Urinary bladder (tissue), 4 donors: ENCODE measurements at places on chromosomes 7 and 10. TPM values are rescaled to one million over a fixed set of nuclear protein-coding genes. Genes with fewer than 3 reads are reported as not detected.

The RPEL1 gene
- total RNA-seq = not detected

The PODXL gene
- 18.7 TPM for total RNA-seq

The CFAP69 gene
- 19.1 TPM for total RNA-seq

The RASA4B gene
- 6.1 TPM for total RNA-seq

The TMEM196 gene
- 1.0 TPM for total RNA-seq

The EBLN1 gene
- not detected for total RNA-seq

The LRRC4 gene
- 3.2 TPM for total RNA-seq

The XRCC2 gene
- total RNA-seq = 6.0 TPM

The PVRIG gene
- 0.21 TPM for total RNA-seq

The GHRHR gene
- not detected for total RNA-seq

The GIMAP8 gene
- total RNA-seq = 15.2 TPM

The PYROXD2 gene
- total RNA-seq = 15.0 TPM

The C10orf53 gene
- not detected for total RNA-seq

The GJC3 gene
- not detected for total RNA-seq

The HSPA12A gene
- 24.4 TPM for total RNA-seq

The SAP25 gene
- total RNA-seq = not detected

The PILRA gene
- 2.2 TPM for total RNA-seq

The SLC39A12 gene
- not detected for total RNA-seq

The MINDY3 gene
- 70.7 TPM for total RNA-seq
